ENCODE measurements at places on chromosomes 6 and 20.

DNA sequence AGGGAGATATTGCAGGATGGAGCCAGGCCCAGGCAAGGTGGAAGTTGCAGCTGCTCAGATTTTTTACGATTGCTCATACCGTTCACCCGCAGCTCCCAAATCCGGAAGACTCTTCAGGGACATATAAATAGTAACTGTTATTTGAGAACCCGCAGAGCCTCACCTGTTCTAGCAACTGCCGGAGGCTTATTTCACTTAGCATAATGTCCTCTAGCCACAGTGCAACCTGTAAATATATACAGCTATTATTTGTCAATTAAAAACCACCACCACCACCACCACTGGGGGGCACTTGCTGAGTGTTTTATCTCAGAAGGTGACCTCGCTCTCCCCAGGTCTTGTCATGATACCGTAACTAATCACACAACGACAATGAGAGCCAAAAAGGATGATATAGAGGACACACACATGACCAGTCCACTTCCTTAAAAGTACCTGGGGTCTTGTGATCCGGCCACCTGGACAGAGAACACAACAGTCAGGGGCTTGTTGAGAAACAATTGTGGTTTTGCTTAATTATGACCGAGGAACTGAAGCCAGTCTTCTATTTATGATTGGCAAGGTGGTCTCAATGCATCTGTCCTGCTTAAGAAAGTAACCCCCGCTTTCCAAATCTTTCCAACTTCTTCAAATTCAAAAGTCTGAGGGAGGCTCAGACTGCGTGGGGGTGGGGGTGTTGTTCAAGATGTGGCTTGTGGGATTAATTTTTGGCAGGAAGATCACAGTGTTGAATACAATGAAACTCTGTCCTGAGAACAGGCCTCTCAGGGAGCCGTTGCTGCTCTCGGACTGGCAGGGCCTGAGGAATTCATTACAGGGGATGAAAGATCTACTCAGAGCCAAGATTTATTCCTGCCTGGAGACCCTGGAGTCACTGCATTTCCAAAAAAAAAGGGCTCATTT is 107.7 kb upstream of the PRND start:
- no peak for DNase-seq

DNA sequence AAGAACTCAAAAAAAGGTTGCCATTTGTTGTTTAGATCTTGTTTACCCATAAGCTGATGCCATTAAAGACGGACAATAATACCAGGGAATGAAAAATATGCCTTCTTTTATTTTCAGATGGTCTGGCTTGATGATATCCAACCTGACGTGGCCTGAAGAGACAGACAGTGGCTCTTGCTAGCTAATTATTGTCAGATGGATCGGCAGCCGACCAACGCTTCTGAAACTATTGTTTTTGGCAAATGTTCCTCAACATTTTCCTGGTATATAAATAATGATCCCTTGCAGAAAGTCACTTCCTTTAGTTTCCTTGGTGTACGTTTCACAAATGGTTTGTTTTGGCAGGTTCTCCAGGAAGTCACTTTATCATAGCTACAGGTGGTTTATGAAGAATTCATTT is 290.9 kb upstream of the TSHZ2 start:
- no peak for DNase-seq

DNA sequence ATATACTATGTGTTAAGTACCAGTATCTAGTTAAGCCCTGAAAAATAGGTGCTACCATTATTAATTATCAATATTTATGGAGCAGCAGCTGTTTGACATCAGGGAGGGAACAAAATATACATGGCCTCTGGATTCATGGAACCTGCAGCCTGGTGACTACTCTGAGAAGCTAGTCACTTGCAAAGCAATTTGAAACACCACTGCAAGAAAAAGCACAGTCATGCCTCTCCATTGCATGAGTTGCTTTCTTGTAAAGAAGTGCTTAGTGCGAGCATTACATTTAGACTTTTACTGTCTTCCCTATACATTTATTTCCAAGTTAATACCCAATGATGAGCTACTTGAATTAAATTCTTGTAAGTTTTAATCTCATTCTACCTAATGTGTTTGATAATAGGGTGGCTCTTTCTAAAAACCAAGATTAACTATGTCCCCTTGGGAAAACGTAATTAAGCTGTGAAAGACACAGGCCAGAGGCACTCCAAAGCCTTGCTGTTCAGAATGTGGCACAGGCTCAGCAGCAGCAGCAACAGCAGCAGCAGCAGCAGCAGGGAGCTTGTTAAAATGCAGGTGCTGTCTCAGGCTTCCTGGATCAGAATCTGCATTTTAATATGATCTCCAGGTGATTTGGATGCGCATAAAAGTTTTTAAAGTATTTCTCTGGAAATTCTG is 83.6 kb downstream of the PFDN4 start:
- no peak for DNase-seq

- DNase-seq: no peak
These were observed 60.1 kb upstream of the RNF146 start for GRCh38 chr6:127206531-127207095.

DNA sequence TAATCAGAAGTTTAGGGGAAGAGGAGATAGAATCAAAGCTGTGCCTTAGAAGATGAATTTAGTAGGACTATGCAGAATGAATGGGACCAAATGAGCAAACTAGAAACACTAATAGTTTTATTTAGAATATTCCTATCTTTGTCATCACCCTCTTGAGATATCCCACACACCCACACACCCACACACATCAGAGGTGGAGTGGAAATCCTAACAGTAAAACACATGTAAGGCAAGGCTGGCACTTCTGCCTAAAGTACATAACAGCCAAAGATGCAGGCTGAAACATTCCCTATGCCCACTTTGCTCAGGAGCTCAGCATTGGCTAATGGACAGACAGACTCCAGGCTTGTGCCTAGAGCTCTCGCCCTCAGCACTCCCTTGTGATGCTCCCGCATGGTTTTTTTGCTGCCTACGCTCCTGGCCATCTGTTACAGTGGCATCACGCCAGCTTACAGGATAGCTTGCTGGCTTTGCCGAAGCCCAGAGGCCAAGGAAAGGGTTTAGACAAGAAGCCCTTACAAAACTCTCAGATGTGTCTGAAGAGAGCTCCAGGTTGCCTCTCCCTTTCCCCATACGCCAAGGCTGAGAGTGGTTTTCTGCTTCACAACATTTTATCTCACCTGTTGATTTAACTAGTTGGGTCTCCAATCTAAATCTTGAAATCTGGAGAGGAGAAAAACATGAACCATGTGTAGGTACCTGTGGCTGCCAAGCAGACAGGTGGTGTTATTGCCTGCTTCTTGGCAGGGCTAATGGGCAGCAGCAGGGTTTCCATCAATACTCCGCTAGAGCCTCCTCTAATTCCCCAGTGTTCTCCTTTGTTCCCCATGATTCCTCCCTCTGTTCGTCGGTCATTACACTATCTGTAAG is 282.6 kb upstream of the ID4 start:
- no peak for DNase-seq

GRCh38 chr6:157481189-157481864 is 100.3 kb downstream of the ZDHHC14 start:
- no peak for DNase-seq

DNA sequence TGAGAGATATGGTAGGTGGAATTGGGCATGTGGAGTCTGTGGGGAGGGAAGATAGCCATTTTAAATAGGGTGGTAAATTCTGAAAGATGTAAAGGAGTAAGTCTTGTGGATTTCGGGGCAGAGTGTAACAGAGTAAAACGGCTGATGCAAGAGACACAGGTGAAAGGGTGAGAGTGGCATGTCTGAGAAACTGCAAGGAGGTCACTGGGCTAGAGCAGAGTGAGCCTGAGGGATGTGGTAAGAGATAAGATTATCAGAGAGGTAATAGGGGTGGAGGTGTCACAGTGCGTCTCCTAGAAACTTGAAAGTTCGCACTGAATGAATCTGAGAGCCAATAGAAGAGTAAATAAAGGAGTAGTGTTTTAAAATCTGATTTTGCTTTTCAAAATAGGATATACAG is 308.1 kb downstream of the EPM2A start:
- DNase-seq: no peak

DNA sequence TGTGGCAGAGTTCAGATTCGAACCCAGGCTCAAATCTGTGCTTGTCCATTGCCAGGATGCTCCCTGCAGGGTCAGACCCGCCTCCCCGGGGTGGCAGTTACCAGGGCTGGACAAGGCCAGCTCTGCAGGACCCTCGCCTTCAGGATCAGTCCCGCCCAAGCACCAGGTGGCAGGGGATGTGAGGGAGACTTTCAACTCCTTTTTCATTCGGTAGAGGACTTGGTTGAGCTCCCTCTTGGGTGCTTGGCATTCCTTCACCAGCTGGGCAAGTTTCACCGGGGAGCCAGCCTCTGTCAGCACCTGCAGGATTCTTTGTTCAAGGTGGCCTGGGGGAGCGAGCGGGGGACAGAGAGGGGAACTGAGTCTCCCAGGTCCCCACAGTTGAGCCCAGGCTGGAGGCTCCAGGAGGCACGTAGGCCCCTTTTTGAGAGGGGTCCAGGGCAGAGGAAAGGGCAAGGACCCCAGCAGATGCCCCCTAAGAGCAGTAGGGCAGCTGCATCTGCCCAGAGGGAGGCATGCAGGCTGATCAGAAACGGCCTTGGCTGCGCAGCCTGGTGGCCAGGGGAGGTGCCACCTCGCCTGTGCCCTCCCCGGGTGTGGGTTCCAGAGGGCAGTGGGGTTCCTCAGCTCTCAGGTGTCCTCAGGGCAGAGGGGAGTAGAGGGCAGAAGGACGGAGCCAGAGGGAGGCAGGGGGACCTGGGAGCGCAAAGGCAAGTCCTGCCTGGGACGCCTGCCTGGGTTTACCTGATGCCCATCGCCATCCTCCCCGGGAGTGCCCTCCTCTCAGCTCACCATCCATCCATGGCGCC is 3.9 kb downstream of the ZBP1 start:
- DNase-seq: no peak

DNA sequence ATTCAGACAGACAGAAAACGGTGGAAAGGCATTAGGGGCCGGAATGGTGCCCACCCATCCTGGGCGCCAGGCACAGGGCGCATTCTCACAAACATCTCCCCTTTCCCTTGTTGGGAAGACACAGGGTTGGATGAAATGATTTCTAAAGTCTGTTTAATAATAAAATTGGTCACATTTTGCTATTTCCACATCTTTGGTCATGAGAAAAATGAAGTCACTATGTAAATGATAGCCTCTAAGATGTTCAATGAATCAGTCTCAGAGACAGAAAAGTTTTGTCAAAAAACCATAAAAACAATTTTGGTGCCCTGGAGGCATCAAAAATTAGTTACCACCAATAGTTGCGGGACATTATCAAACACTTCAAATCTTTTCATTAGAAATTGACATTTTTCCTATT is 40.7 kb downstream of the PRR18 start:
- DNase-seq: no peak

GRCh38 chr20:45359406-45360148 is 3.4 kb upstream of the SYS1 start:
- no peak for DNase-seq

GRCh38 chr20:52754366-52754765 is 217.8 kb upstream of the TSHZ2 start:
- no peak for DNase-seq

- DNase-seq: no peak
These were observed 12.1 kb upstream of the NEDD9 start for GRCh38 chr6:11244387-11245126.

DNA sequence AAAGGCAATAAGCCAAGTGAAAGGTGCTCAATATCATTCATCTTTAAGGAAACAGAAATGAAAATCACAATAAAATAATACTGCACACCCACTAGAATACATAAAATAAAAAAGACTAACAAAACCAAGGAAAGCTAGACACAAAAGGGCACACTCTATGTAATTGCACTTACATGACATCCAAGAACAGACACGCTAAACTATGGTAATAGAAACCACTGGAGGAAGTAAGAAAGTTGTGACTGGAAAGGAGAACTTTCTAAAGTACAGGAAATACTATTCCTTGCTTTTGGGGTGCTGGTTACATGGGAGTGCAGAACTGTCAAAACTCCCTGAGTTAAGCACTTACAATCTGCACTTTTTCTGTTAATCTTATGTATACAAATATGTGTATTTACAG is 253.7 kb upstream of the RUNX2 start:
- DNase-seq: no peak

DNA sequence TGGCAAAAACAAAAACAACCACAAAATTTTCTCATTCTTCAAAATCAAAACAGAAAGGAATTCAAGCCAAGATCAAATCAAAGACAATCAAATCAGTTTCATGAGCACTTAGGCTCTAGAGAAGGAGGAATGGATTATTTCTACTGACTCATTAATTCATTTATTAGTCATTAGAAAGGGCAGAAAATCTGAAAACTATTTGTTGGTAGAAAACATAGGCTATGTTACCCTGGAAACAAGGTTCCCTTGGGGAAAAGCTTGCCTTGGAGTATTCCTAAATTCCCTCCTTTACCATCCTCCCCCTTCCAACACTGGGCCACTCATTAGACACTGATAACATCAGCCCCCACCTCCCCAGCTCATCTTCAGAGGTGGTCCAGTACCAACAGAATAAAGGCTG is 17.5 kb downstream of the KIF16B start:
- no peak for DNase-seq

DNA sequence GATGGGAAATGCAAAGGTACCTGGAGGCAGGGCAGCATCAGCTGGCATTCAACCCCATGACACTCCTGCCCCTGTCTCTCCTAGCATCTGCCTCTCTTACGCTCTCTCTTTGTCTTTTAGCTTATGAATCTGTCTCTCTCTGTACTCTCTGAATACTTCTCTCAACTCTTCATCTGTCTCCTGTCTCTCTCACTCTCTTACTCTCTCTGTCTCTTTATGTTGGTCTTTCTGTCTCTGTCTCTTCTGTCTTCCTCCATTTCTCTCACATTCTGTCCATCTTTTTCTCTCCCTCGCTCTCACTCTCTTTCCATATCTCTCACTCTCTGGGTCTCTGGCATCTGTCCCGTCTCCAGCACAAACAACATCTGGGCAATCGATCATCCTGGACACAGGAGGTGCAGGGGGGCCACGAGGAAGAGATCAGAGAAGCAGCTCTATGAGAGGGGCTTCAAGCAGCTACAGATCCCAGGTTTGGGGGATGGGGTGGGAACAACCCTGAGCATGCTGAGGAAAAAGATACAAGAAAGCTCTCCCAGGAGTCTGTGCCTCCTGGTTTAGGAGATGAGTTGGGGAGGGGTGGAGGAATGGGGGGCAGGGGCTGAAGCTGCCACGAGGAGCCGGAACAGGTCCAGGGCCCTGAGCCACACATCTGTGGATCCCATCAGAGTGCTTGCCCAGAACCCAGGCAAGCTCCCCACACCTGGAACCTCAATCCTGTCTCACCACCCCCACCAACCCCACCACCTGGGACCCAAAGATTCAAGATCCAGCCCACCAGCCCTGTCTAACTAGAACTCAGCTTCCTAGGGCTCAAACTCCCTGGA is 2.4 kb downstream of the COL11A2 start:
- DNase-seq: no peak

DNA sequence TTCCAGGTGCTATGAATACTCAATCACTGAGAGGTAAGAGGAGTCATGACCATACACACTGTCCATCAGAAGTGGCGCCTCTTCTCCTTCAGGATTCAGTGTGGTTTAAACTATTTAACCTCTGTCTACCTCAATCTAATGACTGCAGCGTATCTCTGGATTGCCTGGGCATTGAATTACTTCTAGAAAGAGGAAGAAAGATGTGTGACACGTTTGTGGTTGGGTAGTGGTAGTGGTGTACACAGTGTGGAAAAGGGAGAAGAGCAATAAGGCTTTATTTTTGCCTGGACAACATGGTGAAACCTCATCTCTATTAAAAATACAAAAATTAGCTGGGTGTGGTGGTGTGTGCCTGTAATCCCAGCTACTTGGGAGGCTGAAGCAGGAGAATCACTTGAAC is 38.0 kb upstream of the ECHDC1 start:
- no peak for DNase-seq

- no peak for DNase-seq
These were observed 208.7 kb downstream of the ALDH8A1 start for GRCh38 chr6:134741200-134741536.
